ENCODE measurements at places on chromosomes 3 and 15.

DNA sequence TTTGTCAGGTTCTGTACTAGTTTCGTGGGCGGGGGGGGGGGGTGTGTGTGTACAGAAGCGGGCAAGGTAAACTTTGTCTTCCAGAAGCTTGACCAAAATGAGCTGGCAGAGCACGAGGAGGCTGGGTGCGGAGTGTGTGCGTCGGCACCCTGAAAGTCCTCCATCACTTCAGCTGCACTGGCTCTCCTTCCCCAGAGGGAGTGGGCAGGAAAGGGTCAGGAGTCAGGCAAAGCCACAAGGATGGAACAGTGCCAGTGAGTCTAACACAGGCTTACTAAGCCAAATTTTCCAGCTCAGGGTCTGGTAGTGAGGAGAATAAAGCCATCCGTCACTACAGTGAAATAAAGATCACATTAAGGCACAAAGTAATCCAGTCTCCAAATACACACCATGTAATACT is 11.9 kb upstream of the SH3GL3 start:
- DNase-seq = no peak

- DNase-seq = no peak
Observed at GRCh38 chr3:61632568-61633175, 71.3 kb downstream of the PTPRG start.

DNA sequence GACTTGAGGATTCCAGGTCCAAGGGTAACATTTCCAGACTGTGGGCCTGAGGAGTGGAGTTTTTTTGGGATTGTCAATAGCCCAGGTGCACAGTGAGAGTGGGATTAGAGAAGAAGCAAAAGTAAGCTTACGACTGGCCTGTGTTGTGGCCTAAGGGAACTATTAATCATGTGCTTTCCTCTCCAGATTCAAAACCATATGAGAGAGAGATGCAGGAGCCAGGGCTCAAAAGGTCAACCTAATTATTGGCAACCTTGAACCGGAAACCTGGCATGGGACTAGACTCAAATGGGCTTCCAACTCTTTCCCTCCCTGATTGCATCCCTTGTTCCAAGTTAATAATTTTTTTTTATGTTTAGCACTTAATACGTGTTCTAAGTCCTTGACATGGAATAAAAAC is 242.1 kb upstream of the THRB start:
- DNase-seq = no peak

DNA sequence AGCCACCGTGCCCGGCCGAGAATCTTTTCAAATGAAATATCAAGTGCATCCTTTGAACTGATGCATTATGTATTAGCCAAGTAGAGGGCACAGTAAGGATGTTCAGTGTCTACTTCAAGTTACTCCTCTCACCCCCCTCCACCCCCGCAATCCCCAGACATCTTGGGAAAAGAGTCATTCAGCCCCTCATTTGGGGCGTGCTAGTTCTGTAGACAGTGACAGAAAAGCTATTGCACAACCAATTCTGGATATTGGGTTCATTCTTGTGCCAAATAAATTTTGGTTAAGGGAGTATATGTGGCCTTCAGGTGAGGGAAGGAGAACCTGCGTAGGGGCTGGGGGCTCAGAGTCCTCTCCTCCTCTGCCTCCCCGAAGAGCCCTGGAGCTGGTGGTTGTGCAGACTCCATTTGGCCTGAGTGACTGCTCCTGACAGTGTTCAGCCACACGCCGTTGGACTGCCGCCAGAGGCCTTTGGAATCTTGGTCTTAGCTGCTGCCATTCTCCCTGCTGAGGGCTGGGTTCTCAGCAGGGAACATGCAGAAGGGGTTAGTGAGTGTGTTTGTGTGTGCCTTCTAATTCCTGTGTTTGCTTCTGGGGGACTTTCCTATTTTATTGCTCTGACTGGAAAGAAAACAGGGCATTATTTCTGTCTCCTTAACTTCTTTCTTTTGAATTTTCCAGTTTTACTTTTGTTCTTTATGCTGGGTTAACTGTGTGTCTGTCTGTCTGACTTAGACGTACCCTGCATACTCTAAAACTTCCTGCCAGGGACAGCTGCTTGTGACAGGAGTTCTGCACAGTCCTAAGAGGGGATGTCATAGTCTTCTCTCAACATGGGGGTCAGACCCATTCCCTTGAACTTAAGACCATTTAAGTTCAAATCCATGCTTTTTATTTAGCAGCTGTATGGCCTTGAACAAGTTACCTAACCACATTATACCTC is 21.0 kb downstream of the RARB start:
- no peak for DNase-seq

DNA sequence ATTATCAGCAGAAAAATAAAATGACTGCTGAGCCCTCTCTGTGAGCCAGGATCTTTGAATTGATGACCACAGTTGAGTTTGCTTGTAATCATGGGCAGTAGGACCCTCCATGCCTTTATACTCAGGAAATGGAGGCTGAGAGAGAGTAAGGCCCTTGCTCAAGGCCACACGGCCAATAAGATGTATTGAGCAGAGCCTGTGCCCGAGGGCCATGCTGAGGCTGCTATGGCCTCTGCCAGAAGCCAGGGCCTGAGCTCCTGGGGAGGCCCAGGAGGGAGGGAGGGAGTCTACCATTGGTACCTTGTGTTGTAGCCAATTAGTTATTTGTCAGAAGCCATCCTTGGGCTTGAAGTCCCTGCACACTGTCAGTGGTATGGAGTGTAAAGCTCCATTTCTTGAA is 151.4 kb downstream of the DNAJB8 start:
- no peak for DNase-seq

DNA sequence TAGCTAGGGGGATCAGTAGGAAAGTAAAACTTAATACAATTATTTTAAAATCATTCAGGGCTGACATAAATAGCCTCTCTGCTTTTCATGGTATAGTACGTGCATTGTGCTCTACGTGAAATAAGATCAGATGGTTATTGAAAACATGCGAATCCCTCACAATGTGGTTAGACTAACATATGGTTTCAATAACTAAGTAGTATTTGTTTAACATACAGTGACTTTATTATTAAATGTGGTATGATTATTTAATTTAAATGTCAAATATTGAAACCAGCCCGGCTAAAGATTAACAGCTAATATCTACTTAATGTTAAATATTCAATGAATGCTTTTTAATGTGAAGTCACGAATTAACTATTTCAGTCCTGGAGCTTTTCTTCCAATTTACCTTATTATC is 473.9 kb upstream of the THBS1 start:
- DNase-seq = no peak

GRCh38 chr3:83317605-83318004 is 1556.2 kb upstream of the GBE1 start:
- no peak for DNase-seq

- DNase-seq = no peak
Observed at GRCh38 chr3:113769551-113769950, 22.7 kb downstream of the ATP6V1A start.

DNA sequence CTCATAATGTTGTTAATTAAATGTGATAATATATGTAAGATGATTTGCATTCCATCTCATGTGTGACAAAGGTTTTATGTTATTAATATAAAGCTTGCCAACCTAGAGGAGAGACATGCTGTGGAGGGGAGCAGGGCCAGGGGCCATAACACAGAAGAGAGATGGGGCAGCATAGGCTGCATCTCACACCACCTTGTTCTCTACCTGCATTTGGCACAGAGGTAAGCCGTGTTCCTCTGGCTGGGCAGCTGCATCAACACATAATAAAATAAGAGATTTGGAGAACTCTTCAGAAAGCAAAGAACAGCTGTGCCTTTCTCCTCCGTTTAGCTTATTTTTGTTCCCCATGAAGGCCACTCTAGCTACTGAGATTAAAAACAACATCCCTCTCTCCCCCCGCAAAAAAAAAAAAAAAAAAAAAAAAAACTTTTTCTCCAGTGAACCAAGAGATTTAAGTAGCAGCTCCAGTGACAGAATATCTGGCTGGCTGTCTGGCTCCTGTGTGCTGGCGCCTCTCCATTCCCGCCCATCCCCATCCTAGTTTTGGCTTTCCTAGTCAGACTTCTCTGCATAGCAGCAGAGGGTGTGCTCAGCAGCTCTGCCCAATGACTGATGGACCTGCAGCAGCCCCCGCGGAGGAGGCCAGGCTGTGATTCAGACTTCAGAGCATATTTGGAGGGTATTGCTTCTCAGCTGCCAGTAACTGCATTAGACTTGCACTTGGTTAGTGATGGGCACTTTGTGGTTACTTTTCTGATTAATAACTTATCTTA is 52.2 kb upstream of the STXBP5L start:
- DNase-seq = no peak

- DNase-seq = no peak
Observed at GRCh38 chr3:19432669-19433068, 284.4 kb downstream of the KCNH8 start.

- DNase-seq = no peak
Observed at GRCh38 chr15:70923311-70924080, 30.9 kb downstream of the LRRC49 start.

DNA sequence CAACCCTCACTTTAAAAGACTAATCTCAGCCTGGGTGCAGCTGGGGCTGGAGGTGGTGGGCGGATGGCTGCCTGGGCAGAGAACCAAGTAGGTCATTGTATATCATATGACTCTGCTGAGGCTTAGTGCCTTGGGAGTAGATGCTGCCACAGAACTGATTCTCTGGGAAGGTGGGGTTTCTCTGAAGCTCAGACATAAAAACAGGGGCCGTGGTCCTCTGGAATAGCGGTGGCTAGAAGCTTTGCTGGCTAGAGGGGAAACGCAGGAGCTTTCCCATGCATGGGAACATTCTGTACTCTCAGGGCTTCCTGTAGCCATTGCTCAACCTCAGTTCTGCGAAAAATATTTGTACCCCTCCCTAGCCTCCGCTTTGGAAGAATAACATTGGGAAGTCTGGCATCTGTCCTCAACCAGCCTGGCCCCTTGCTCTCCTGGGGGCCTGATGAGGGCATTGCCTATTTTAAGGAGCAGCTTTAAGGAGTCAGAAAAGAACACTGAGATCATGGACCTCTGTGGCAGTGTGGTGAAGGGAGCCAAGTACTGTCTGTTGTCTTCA is 14.7 kb downstream of the TIMP4 start:
- no peak for DNase-seq

GRCh38 chr3:183539811-183540210 is 15.7 kb downstream of the KLHL6 start:
- DNase-seq = no peak

GRCh38 chr3:178895178-178895789 is 176.3 kb downstream of the ZMAT3 start:
- DNase-seq = no peak

- no peak for DNase-seq
Observed at GRCh38 chr15:36265422-36265821, 314.0 kb upstream of the CDIN1 start.

DNA sequence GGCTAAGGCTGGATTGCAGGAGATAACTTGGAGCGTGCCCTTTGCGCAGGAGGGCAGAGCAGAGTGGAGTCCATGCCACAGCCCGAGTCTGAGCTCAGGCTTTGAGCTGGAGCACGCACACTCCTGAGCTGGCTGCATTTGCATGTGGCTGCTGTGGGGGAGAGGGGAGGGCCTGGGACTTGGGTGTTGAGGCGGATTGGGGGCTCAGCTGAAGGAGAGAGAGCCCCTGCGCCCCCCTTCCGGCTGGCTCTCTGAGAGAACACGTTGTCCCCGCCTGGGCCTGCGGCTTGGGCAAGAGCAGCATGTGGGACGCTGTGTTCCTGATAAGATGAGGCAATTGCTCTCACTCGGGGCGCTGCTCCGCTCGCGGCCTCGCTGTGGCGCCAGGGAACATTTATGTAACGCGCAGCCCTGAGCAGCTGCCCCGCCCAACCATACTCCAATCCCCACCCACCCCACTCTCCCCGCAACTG is 39.1 kb downstream of the KLF13 start:
- DNase-seq = peak; percentile 46

- no peak for DNase-seq
Observed at GRCh38 chr3:71859123-71859519, 74.2 kb upstream of the PROK2 start.

DNA sequence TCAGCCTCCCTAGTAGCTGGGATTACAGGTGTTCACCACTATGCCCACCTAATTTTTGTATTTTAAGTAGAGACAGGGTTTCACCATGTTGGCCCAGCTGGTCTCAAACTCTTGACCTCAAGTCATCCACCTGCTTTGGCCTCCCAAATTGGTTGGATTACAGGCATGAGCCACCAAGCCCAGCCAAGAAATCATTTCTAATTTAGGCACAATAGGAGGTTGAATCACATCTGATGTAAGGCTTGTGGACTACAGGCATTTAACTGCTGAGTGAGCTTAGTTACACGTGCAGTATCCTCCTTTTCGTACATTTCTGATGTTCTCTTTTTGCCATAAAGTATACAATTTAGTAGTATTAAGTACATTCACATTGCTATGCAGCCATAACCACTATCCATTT is 31.1 kb upstream of the SETD2 start:
- no peak for DNase-seq

- DNase-seq = no peak
Observed at GRCh38 chr3:44845528-44846520, 15.9 kb upstream of the TMEM42 start.

DNA sequence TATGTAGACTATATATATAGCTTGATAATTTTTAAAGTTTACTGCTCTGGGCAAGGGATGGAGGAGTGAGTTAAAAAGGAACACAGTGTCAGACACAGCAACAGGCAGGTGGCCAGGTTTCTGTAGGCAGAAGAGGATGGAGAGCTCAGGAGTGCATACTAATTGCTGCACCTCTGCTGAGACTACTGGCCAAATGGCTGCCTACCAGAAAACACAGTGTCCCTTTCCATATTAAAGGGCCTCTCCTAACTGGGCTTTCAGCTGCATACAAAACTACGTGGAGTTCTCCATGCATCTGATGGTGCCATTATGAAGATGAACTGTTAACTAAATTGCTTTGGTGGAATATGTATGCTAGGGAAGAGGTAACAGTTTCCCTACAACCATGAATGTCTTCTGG is 1.8 kb downstream of the ATP13A4 start:
- DNase-seq = no peak
